ENCODE measurements at places on chromosomes 3 and 15.

DNA sequence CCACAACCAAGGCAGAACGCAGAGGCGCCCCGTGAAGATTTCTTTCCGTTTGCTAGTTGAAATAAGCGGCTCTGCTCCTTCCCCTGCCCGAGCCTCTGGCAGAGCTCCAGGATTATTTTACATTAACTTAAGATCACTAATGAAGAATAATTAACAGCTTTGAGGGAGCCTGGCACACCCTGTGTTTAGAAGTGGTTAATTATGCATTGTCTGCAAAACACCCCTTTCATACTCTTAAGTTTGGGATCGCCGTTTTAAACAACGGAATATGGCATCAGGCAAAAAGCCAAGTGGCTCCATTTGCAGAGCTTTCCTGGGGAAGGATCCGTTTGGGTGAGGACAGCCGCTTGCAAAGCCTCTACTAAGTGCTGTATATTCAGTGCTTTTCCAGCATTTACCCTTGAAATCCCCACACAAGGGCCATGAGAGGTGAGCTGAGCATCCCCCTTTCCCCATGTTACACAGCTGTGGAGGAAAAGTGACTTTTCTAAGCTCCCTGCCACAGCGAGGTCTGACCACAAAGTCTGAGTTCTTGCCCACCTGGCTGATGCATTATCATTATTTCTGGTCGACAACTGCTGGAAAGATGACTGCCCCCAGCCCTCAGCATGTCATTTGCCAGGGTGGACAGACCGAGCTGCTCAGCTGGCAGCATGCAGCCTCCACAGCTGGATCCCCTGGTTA lies 33.9 kb downstream of the IQSEC1 start:
- no peak for DNase-seq

GRCh38 chr3:126464494-126464893 lies 11.2 kb downstream of the ZXDC start:
- no peak for DNase-seq

DNA sequence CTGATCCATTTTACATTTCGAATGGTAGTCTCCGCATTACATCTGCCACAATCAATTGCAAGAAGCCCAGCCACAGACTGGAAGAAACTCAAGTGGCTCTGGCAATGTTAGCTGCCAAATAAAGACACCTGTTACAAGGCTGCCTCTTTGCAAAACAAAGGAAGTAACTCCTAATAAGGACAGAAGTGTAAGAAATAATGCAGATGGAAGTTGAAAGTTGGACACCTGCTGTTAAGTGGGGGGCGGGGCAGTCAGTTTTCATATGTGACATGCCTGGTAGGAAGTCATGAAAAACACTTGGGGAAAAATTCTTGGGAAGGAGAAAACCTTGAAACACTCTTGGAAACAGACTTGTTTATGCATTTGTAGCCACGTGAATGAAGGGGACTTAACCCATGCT lies 54.1 kb upstream of the ATP2C1 start:
- peak; percentile 61 for DNase-seq

GRCh38 chr3:32778389-32778788 lies 39.4 kb upstream of the TRIM71 start:
- no peak for DNase-seq

GRCh38 chr3:134086616-134087015 lies 56.9 kb upstream of the SLCO2A1 start:
- DNase-seq, result no peak
